ENCODE measurements at places on chromosomes 12 and 14.
A peak's percentile ranks its signal among the peaks of the same experiment; 100 is the strongest.

GRCh38 chr14:95365401-95365800, 45.7 kb upstream of the CLMN start:
- DNase-seq = no peak
- H3K27me3 ChIP-seq = peaks cover 39% of the 10 kb centered on the region
- peaks cover 2% of the 10 kb centered on the region for H3K4me1 ChIP-seq

DNA sequence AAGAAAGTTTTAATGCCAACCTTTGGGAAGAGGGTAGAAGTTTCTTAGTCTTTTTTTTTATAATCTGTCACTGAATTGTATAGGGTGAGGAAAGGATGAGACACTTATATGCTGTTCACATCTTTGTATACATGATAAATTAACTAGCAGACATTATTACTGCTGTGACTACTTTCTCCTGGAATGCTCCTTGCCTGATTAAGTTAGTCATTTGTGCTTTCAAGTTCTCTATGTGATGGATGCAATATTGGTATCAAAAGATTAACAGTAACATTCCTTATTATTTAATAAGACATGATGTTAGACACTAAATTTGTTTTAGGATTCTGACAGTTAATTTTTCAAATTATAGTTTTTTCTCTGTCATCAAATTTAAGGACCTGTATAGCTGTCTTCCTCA, 223.4 kb upstream of the GARIN2 start:
- H3K27me3 ChIP-seq = no peaks in the 10 kb centered on the region
- H3K36me3 ChIP-seq = no peaks in the 10 kb centered on the region
- H3K27ac ChIP-seq = no peak overlapping the region
- no peaks in the 10 kb centered on the region for H3K4me1 ChIP-seq
- H3K4me3 ChIP-seq = no peak overlapping the region

DNA sequence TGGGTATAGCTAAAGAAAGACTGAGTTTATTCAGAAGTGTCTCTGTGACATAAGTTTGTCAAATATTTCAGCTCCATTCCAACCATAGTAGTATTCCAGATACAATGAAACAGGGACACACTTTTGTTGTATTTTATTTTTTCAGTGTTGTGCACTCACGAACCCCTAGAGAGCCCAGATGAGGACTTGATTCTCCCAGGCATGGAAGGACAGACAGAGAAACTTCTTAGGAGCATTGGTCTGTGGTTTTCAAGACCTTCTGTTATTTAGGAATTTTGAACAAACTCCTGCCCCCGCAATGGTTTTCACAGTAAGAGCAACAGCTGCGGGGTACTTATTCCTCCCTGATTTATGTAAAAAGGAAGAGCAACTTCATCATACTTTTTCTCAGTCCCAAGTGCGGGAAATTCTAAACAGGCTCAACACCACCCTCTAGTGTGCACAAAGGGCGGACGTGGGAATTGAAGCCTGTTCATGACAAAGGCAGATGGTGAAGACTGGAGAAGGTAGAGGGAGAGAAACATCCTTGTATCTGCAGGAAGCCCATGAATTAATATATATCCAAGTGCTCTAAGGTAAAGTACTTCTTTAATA, 147.6 kb downstream of the PAH start:
- no peak overlapping the region for H3K4me3 ChIP-seq
- H3K27me3 ChIP-seq = peaks cover 5% of the 10 kb centered on the region
- H3K27ac ChIP-seq = no peak overlapping the region

GRCh38 chr12:30462249-30462648, 233.4 kb downstream of the IPO8 start:
- no peak overlapping the region for H3K4me3 ChIP-seq
- H3K27ac ChIP-seq = no peak overlapping the region
- H3K4me1 ChIP-seq = no peaks in the 10 kb centered on the region
- H3K27me3 ChIP-seq = no peaks in the 10 kb centered on the region
- H3K36me3 ChIP-seq = no peaks in the 10 kb centered on the region

- peaks cover 3% of the 10 kb centered on the region for H3K4me1 ChIP-seq
- H3K27ac ChIP-seq = no peak overlapping the region
- H3K27me3 ChIP-seq = no peaks in the 10 kb centered on the region
- H3K4me3 ChIP-seq = no peak overlapping the region
- H3K36me3 ChIP-seq = no peaks in the 10 kb centered on the region
These were observed 29.6 kb downstream of the BEGAIN start for GRCh38 chr14:100557658-100558057.

GRCh38 chr12:66203820-66204219, 14.8 kb downstream of the IRAK3 start:
- H3K4me1 ChIP-seq = peaks cover 9% of the 10 kb centered on the region
- H3K27ac ChIP-seq = no peak overlapping the region
- DNase-seq = no peak
- peaks cover 1% of the 10 kb centered on the region for H3K36me3 ChIP-seq

DNA sequence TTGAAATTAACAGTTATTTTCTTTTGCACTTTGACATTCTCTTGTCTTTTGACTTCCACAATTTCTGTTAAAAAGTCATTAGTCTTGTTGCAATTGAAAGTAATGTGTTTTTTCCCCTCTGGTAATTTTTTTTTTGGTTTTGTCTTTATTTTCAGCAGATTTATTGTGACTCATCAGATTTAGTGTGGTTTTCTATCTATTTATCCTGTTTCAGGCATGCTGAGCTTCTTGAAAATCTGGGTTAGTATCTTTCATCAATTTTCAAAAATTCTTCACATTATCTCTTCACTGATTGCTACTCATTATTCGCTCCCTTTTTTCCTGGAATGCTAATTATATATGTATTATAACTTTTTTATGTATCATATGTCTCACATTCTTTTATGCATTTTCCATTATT, 15.3 kb upstream of the NTF3 start:
- peaks cover 2% of the 10 kb centered on the region for H3K27me3 ChIP-seq
- no peaks in the 10 kb centered on the region for H3K4me1 ChIP-seq
- no peak overlapping the region for H3K4me3 ChIP-seq

GRCh38 chr14:68539789-68540188, 253.1 kb downstream of the ZFP36L1 start:
- no peak for DNase-seq
- no peak overlapping the region for H3K4me3 ChIP-seq
- H3K27me3 ChIP-seq = no peaks in the 10 kb centered on the region
- no peaks in the 10 kb centered on the region for H3K36me3 ChIP-seq
- H3K4me1 ChIP-seq = no peaks in the 10 kb centered on the region

- no peak for DNase-seq
- H3K4me3 ChIP-seq = no peak overlapping the region
- H3K27ac ChIP-seq = no peak overlapping the region
- no peaks in the 10 kb centered on the region for H3K36me3 ChIP-seq
These were observed 138.5 kb downstream of the KTN1 start for GRCh38 chr14:55718551-55718950.

DNA sequence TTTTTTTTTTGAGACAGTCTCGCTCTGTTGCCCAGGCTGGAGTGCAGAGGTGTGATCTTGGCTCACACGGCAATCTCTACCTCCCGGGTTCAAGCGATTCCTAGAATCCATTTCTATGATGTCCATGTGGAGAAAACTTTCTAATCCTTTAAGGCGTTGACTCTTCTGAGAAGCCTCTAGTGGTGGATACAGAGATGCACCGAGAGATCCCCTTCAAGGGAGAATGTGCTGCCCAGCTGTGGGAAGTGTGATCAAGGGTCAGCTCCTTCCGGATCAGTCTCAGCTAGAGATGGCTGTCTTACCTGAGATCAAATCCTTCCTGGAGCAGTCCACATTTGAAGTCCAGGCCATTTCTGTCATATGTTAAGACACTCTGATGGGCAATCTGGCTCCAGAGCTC, 92.7 kb upstream of the HECTD1 start:
- H3K4me3 ChIP-seq = no peak overlapping the region
- no peak for DNase-seq
- no peaks in the 10 kb centered on the region for H3K4me1 ChIP-seq
- H3K27ac ChIP-seq = no peak overlapping the region

DNA sequence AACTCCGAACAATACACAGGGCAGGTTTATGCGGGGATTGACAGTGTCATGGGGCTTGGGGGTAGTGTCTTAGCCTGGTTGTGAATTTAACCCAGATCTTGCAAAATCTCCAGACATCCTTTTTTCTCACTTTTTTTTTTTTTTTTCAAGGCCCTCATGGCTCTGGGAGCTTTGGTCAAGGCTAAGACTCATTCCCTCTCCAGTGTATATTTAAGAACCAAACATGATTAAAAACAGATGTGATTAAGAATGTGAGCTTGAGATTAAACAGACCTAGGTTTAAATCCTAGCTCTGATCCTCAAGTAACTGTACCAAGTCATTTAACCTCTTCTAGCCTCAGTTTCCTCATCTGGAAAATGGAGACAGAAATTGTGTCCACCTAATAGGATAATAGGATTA, 151.7 kb upstream of the FUT8 start:
- DNase-seq = no peak
- peaks cover 10% of the 10 kb centered on the region for H3K4me1 ChIP-seq
- peaks cover 6% of the 10 kb centered on the region for H3K36me3 ChIP-seq
- H3K27ac ChIP-seq = no peak overlapping the region
- no peak overlapping the region for H3K4me3 ChIP-seq
- H3K27me3 ChIP-seq = peaks cover 5% of the 10 kb centered on the region

DNA sequence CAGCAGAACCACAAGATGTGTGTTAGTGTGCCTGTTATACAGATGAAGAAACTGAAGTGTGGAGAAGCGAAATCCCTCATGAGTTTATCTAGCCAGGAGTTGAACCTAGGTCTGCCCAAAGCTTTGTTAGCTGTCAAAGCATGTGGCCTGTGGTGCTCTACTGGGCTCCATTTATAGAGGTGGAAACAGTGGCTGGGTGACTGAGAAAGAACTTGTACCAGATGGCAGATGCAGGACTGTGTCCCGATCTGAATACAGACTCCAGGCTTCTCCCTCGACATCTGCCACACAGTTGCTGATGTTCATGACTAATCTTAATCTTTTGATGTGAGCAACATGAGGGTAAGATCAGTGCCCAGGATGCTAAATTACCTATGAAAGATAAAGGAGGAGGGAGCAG, 89.1 kb downstream of the C12orf75 start:
- H3K27me3 ChIP-seq = peaks cover 4% of the 10 kb centered on the region
- DNase-seq = no peak
- no peaks in the 10 kb centered on the region for H3K36me3 ChIP-seq
- H3K27ac ChIP-seq = no peak overlapping the region

- H3K4me1 ChIP-seq = no peaks in the 10 kb centered on the region
- no peak overlapping the region for H3K4me3 ChIP-seq
- H3K27me3 ChIP-seq = peaks cover 4% of the 10 kb centered on the region
- H3K27ac ChIP-seq = no peak overlapping the region
These were observed 92.9 kb downstream of the ARMH4 start for GRCh38 chr14:58059126-58059525.

- peak overlapping the region; percentile 80 for H3K27ac ChIP-seq
- peaks cover 34% of the 10 kb centered on the region for H3K36me3 ChIP-seq
- H3K4me1 ChIP-seq = peaks cover 27% of the 10 kb centered on the region
These were observed 6.0 kb downstream of the PSMD9 start for GRCh38 chr12:121894633-121895032.

DNA sequence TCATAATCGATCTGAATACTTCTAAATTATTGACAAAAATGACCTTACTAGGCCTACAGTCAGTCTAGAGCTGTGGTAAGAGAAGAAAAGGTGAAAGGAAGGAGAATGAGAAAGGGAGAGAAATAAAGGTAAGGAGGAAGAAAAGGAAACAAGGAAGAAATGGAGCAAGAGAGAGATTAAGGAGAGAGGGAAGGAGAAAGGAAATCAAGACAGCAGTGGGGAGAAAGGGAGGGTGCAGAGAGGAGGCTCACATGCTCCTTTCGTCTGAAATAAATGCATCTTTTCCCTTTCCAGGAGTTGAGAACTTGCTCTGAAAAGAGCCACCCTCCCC, 3.7 kb downstream of the RNASE9 start:
- no peaks in the 10 kb centered on the region for H3K4me1 ChIP-seq
- peaks cover 7% of the 10 kb centered on the region for H3K27me3 ChIP-seq
- no peaks in the 10 kb centered on the region for H3K36me3 ChIP-seq
- H3K27ac ChIP-seq = no peak overlapping the region

- H3K4me1 ChIP-seq = peaks cover 6% of the 10 kb centered on the region
- DNase-seq = no peak
- no peak overlapping the region for H3K4me3 ChIP-seq
- H3K27ac ChIP-seq = no peak overlapping the region
These were observed 30.4 kb upstream of the ITPK1 start for GRCh38 chr14:93146119-93146518.

- peaks cover 23% of the 10 kb centered on the region for H3K36me3 ChIP-seq
- H3K27me3 ChIP-seq = no peaks in the 10 kb centered on the region
- peak overlapping the region; percentile 93 for H3K4me3 ChIP-seq
- DNase-seq = no peak
These were observed 1.3 kb downstream of the TM7SF3 start for GRCh38 chr12:27012982-27013255.

GRCh38 chr14:99863059-99863458, 69.8 kb downstream of the EML1 start:
- no peaks in the 10 kb centered on the region for H3K36me3 ChIP-seq
- H3K27ac ChIP-seq = no peak overlapping the region
- peaks cover 6% of the 10 kb centered on the region for H3K27me3 ChIP-seq
- no peak overlapping the region for H3K4me3 ChIP-seq
- no peak for DNase-seq

DNA sequence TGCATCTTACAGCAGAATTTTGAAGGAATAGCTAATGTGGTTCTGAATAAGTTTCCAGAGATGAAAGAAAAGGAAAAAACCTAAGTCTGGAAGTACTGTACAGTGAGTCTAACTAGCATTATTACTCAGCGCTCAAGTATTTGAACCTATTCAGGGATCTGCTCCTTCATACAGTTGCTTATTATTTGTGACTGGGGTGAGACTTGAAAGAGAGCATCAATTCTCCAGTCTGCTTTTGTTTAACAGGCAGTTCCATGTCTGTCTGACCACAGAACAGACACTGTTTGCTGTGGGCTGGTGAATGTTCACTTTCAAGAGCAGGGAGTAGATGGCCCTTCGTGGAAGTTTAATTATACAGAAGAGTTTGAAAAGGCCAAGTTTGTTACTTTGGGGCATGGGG, 9.3 kb downstream of the ETV6 start:
- no peak overlapping the region for H3K4me3 ChIP-seq
- peaks cover 34% of the 10 kb centered on the region for H3K4me1 ChIP-seq
- H3K27me3 ChIP-seq = no peaks in the 10 kb centered on the region
- no peak overlapping the region for H3K27ac ChIP-seq
- no peak for DNase-seq
- H3K36me3 ChIP-seq = peaks cover 22% of the 10 kb centered on the region

DNA sequence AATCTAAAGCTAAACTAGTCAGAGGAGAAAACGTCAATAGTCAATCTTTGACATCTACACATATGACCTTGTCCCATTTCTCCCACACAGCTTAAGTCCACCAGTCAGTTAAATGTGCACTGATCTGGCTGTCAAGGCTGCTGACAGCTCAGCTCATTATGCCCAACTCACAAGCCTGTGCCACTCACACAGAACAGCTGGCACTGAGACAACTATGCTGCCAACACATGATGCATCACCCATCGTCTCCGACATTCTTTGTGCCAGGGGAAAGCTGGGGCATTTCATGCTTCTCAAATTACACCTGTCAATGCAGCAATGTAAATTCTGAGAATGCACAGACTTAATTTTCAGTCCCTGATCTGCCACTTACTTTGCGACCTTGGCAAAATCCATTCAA, 25.3 kb downstream of the GNS start:
- H3K4me3 ChIP-seq = no peak overlapping the region
- H3K27me3 ChIP-seq = no peaks in the 10 kb centered on the region
- no peak for DNase-seq
- H3K36me3 ChIP-seq = peaks cover 46% of the 10 kb centered on the region
- H3K27ac ChIP-seq = no peak overlapping the region
- H3K4me1 ChIP-seq = peaks cover 37% of the 10 kb centered on the region

GRCh38 chr12:94172973-94173372, 24.6 kb downstream of the PLXNC1 start:
- no peak for DNase-seq
- H3K4me3 ChIP-seq = no peak overlapping the region
- no peaks in the 10 kb centered on the region for H3K27me3 ChIP-seq
- peaks cover 52% of the 10 kb centered on the region for H3K4me1 ChIP-seq

Data from T-helper 2 cell treated with Interferon-gamma antibody and Interleukin-4, amounts not matched to agents 5 μg/mL and 100 μg/mL, for 36 hours (primary cell).